ENCODE measurements at places on chromosomes 7 and 10.

DNA sequence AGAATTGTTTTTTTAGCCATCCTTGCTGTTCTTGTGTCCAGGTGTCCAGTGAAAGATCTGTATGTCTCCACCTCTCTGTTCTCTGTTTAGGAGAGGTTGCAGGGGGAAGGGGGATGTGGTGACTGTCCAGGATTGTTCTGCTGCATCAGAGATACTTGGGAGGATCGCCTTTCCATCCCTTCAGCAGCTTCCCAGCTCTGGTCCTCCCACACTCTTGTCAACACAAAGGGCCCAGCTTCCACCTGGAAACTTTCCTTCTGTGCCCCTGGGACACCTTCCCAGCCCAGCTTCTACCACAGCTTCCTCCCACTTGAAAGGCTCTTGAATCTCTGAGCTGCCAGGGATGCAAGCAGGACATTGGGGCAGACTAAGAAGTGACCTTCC is 82.0 kb upstream of the SLF2 start:
- DNase-seq: no peak

GRCh38 chr10:94093286-94093905 is 99.7 kb downstream of the PLCE1 start:
- no peak for DNase-seq

- no peak for DNase-seq
Observed at GRCh38 chr7:144516729-144517525, 113.4 kb upstream of the NOBOX start.

GRCh38 chr10:122206471-122207065 is 64.5 kb upstream of the BTBD16 start:
- no peak for DNase-seq

DNA sequence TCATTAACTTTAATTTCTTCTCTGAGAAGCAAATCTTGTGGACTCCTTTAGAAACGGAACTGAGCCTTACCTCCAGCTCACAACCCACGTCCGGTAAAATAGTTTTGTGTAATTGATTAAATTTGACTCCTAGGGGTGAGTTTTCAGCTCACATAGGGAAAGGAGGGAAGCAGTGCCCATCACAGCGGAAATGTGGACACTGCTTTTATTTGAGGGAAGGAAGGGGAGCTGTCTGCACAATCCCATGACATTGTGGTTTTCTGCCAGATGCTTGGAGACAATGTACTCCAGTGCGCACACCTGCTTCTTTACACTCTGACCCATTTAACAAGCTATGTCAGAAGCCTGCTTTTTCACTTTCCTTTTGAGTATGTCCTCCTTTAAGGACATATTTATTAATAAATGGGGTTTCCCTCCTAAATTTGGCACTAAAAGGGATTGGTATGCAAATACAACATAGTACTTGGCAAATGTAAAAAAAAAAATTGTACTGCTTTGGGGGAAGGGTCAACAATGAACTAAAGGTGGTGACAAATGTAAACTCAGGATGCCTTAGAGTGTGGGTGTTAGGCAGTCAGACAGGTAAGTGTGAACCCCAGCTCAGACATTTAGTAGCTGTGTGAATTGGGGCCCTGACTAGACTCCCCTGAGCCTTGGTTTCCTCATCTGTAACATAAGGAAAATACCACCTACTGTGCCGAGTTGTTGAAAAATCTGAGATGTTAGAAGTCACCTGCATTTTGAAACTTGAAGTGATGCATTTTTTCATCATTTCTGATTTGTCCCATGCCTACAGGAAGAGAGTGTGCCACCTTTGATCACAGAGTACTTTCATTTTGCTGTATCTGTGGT is 90.2 kb upstream of the KLF6 start:
- DNase-seq: no peak

- DNase-seq: no peak
Observed at GRCh38 chr7:40220421-40220911, 85.7 kb downstream of the SUGCT start.

DNA sequence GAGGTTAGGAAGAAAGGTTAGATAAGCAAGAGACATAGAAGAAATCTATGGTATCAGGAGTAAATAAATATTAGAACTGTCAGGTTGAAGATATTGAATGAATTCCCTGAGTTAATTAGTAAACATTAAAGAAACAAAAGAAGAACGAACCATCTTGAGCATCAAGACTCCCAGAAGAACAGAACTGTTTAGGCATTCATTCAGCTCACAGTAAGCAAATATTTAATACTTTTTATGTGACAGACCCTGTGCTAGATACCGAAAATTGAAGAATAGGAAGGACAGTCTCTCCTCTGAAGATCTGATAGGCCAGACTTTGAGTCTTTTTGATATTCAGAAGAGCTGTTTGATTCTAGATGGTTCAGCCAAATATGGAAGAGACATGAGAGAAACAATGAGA is 731.5 kb downstream of the XPNPEP1 start:
- DNase-seq: no peak

DNA sequence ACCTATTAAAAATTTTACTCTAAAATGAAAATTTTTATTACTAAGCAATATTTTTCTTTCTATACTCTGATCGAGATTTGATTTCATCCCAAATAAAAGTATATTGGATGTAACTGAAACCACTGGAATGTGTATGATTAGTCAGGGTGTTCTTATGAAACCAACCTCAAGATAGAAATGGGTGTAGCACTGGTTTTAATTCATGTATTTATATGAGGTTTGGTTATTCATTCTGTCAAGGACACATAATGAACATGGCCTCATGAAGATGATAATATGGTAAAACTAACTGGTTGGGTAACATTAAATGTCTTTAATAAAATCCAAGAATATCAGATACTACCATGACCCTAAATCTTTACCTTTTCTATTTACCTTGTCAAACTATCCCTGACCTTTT is 197.7 kb downstream of the SEMA3A start:
- DNase-seq: no peak

DNA sequence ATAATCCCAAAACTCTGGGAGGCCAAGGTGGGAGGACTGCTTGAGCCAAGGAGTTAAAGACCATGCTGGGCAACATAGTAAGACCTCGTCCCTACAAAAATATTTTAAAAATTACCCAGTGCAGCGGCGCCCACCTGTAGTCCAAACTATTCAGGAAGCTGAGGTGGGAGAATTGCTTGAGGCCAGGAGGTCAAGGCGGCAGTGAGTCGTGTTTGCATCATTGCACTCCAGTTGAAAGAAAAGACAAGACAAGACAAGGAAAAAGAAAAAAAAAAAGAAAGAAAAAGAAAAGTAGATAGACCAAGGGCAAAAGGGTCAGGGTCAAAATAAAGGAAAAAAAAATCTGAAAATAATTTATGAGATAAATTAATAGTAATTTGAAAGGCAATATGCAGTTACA is 5.8 kb downstream of the ANXA7 start:
- no peak for DNase-seq

DNA sequence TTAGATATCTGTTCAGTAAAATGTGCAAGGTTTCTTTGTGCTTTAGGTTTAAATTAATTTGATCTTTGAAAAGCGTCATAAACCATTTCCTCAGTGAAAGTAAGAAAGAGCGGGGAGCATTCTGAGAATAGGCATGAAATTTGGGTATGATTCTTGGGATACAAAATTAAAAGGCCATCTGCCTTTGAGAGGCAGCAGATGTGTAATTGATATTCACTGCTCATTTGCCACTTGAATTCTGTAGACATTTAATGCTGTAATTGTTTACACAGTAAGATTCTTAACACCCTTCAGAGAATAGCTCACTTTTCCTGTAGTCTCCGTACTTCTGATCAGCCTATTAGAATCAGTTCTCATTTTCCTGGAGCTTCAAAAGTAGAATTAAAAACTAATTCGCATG is 18.7 kb downstream of the FRMD4A start:
- DNase-seq: no peak

GRCh38 chr10:124544711-124545110 is 83.1 kb downstream of the LHPP start:
- no peak for DNase-seq

- DNase-seq: no peak
Observed at GRCh38 chr7:89926701-89927100, 227.6 kb upstream of the STEAP1 start.
